Activated T-cell treated with anti-CD3 and anti-CD28 coated beads for 4 hours (primary cell): ENCODE measurements at places on chromosomes 16 and 17.

DNA sequence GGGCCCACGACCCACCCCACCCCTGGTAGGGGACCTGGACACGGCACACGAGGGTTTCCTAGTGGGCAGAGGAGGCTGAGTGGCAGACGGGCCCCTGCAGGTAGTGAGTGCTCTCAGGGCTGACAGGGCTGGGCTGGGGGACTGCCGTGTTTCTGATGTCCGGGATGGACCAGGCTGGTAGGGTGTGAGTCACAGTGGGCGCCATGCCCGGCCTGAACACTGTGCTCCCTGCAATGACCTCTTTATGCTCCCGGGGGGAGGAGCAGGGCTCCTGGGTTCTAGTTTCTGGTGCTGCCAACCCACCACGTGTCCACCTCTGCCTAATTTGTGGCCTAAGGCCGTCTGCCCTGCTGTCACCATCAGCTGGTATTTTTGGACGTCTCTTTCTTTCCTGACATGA is 26.3 kb downstream of the ARHGAP23 start:
- no peak for DNase-seq

GRCh38 chr16:54454616-54455015 is 168.0 kb upstream of the IRX3 start:
- DNase-seq = no peak

GRCh38 chr16:249431-249830 is 14.8 kb downstream of the FAM234A start:
- DNase-seq = no peak

- DNase-seq = no peak
Measured at GRCh38 chr17:47687748-47688147, 6.2 kb upstream of the TBKBP1 start.

- no peak for DNase-seq
Measured at GRCh38 chr16:84794626-84795025, 25.2 kb upstream of the CRISPLD2 start.

- DNase-seq = no peak
Measured at GRCh38 chr16:30491229-30491628, 18.7 kb downstream of the ITGAL start.

DNA sequence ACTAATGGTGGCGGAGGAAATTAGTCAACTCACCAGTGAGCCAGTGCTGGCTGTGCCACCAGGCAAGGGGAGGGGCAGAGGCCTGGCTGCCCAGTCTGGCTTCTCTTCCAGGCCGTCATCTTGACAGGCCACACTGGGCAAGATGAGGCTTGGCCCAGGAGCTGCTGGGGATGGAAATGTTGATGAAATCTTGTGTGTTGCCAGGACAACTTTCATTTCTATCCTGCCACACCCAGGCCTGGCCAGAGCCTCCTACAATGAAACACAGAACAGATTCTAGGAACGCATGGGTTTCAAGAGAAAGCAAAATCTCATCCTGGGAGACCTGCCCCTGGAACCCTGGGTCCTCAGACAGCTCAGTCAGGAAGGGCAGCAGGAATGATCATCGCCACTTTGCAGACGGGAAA is 9.3 kb downstream of the HEXIM2 start:
- DNase-seq = no peak

DNA sequence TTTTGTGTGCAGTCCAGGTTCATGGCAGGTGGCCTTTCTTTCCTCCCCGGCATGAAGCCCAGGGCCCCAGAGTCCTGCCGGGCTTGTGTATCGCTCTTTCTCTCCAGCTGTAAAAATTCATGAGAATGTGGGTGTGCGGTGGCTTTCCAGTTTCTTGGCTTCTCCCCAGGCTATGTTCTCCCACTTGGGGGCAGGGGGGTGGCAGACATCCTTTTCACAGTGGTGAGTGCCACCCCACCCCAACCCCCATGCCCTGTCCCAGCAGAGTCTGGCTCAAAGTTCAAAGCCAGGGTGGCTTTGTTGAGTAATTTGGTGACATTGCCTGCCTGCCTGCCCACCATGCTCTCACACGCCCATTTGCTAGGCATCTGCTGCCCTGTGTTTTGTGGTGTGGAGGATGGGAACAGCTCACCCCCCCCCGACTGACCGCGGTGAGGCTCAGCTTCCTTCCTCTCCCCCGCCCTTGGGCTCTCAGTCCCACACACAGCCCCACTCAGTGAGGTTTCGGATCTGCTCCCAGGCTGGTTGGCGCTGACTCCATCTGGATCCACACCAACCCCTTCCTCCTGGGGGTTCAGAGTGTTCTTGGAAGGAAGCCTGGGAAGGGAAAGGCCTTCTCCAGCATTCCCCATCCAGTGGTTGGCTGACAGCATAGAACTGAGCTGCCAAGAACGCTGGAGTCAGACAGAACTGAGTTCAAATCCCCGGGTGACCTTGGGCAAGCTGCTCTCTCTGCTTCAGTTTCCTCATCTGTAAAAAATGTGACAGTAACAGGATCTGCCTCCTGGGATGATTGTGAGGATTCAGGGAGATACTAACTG is 36.0 kb downstream of the CHD9 start:
- no peak for DNase-seq

GRCh38 chr17:37338847-37339246 is 36.9 kb upstream of the C17orf78 start:
- no peak for DNase-seq

GRCh38 chr17:48429156-48429555 is 858 bp downstream of the SKAP1 start:
- DNase-seq = no peak

DNA sequence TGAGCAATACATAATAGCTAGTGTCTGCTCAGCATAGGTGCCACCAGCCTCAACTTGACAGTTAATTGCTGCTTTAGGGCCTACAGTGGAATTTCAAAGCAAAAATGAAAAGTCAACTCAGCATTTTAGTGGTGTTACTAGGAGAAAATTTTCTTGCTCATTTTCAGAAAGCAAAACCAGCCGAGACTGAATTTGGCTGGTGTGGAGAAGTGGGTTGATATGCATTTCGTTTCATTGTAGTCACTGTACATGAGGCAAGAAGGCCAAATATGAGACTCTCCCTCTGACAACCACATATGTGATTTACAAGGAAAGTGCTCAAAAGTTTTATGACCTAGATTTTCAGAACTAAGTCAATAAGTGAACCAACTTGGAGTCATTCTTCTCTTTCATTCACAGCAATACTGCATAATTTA is 54.0 kb downstream of the DUSP14 start:
- DNase-seq = no peak

DNA sequence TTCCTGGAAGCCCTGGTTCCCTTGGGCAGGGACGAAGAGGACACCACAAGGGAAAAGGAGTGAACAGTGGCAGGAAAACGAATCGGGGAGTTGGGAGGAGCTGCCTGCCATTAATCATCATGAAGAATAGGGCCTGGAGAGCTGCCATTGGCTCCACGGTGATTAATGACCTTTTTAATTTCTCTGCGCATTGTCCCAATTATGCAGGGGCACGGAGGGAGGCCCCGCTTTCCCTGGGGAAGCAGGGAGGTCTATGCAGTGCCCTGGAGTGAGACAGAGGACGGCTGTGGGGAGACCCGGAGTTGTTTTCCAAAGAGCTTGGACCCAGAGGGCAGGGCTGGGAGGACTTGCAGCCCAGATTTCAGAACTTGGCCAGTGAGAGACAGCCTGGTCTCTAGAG is 338.9 kb upstream of the C16orf82 start:
- DNase-seq = no peak

GRCh38 chr17:59277031-59277430 is 54.4 kb upstream of the YPEL2 start:
- no peak for DNase-seq

DNA sequence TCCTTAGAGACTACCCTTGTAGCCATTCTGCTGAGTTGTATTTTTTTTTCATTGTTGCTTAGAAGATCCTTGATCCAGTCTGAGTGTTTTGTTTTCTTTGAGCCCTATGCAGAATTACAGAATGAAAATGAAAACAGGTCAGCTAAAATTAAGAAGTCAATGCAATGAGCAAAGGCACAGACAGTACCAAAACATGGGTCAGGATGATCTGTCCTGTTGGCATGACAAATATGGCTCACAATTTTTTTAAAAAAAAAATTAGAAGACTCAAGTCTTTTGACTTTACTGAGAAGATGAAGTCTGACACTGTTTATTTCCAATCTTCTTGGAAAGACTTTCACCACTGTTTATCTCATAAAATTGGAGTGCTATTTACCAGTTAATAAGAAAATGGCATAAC is 32.4 kb downstream of the KCNJ16 start:
- DNase-seq = no peak

DNA sequence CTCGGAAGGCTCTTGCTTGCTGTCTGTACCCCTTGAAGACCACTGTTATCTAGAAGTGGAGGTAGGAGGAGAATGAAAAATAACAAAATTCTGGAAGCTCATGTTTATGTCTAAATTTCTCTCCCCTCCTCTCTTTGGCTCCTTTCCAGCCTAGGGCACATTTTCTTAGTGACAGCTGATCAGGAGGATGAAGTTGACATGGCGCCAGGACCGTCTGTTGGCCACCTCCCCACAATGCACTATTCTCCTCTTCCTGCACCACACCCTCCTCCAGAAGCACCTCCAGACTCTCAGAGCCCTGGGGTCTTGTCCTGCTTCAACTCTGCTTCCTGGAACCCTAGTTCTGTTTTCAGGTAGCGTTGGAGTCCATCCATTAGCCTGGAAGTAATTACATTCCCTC is 25.5 kb upstream of the SSTR2 start:
- no peak for DNase-seq

DNA sequence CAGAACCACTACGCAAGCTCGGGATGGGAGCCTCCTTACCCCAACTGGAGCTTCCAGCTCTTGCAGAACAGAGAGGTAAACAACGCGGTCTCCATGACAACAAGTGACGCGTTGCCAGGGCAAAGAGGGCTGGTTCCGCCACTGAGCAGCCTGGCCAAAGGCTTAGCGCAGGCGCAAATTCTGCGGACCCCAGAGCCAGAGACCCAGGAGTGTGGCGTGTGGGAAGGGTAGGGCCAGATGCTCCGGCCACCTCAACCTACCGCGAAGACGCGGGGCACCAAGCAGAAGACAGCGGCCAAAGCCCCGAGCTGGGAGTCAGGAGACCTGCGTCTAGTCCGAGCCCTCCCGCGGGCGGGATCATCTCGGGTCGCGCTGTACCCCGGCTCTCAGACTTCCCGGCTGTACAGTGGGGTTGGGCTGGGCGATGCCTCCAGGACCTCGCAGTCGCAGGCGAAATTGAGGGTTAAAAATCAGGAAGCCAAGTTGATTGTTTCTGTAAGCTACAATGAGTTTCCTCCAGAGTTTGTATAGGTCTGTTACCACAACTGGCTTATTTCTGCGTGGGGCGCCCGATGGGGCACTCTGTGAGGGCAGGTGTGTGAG is at the start of gene TEKT1:
TEKT1 (minus strand) TSS at position 69 of the 603 bp plus-strand sequence. CDS start 1,353 bp downstream, outside the sequence.
- DNase-seq = peak; percentile 50

DNA sequence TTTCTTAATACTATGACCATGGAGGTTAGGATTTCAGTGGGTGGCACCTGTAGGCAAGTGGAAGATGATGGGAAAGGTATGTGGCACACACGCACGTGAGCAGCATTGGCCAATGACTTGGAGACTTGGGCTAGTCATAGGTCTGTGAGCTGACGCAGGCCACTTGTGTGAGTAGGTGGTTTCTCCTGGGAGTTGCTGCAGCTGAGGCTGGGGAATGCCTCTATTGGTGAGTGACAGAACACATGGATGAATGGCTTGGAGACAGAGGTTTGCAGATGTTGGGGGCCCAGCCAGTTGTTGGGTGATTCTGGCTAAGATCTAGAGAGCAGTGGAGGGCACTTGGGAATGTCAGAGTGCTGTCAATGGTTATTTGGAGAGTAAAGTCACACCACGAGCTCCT is 64.1 kb downstream of the MARF1 start:
- DNase-seq = no peak

DNA sequence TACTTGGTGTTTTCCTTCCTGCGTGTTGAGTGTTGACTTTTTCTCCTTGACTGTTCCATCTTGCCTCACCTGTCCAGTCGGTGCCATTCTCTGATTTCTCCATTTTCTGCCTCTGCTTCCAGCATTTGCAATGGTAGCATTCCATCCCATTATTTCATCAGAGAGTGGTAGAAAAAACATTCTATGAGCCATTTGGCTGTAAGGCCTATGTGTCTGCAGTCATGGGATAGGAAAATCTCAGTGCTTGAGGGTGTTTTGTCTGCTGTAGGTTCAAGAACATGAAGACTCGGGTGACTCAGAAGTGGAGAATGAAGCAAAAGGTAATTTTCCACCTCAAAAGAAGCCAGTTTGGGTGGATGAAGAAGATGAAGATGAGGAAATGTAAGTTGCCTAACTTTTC is 2.7 kb downstream of the UTP18 start:
- no peak for DNase-seq

- no peak for DNase-seq
Measured at GRCh38 chr17:69654981-69655855, 240.7 kb downstream of the MAP2K6 start.

DNA sequence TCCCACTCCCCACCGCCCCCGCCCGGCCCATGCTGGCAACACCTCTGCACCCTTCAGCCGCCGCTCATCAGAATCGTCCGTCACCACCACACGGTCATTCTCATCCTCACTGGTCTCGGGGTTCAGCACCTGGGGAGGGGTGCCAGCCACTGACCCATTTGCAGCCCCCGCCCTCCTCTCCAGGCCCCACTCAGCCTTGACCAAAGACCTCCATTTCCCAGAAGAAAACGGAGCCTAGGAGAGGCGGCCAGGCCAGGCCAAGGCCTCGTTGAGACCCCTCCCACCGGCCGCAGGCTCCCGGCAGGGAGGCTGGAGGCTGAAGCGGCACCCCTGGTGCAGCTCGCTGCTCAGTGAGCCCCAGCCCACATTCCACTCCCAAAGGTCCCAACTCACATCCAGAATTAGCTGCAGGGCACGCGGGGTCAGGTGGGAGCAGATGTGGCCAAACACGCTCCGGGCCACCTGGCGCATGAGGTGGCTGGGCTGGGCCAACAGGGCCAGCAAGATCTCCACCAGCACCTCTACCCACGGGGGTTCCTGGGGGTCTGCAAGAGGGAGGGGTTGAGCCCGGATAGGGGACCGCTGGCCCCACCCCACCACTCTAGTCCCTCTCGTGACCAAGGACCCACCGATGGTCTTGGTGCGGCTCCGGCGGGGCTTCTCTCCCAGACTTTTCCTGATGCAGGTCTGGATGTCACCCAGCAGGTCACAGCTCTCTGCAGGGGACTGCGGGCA is 9.8 kb downstream of the MYBBP1A start:
- no peak for DNase-seq

DNA sequence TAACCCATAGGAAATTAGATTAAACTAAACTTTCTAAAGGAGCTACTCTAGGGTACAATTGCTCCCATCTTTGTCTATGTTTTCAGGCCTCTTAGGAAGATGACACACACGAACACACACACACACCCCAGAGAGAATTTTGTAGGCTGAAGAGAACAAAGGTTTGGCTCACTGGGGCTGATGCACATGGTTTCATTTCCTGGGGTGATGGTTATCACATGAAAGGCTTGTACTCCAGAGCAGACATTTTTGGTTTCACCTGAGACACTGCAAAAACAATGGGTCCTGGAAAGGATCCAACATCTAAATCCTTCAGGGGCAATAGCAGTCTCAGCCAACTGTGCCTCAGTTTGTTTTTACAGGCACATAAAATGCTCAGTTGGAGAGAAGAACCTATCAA is 62.8 kb downstream of the GRB7 start:
- peak; percentile 48 for DNase-seq

GRCh38 chr17:76077584-76078110 is 1.3 kb upstream of the ZACN start:
- no peak for DNase-seq

GRCh38 chr17:28394337-28395116 is 11.5 kb downstream of the SLC46A1 start:
- no peak for DNase-seq

- DNase-seq = no peak
Measured at GRCh38 chr16:56600398-56600999, 7.9 kb upstream of the MT2A start.

- DNase-seq = no peak
Measured at GRCh38 chr17:37294888-37295287, 80.9 kb upstream of the C17orf78 start.

GRCh38 chr17:40433551-40434415 is 9.5 kb upstream of the IGFBP4 start:
- DNase-seq = no peak
